ENCODE measurements at places on chromosomes 1 and 21.

DNA sequence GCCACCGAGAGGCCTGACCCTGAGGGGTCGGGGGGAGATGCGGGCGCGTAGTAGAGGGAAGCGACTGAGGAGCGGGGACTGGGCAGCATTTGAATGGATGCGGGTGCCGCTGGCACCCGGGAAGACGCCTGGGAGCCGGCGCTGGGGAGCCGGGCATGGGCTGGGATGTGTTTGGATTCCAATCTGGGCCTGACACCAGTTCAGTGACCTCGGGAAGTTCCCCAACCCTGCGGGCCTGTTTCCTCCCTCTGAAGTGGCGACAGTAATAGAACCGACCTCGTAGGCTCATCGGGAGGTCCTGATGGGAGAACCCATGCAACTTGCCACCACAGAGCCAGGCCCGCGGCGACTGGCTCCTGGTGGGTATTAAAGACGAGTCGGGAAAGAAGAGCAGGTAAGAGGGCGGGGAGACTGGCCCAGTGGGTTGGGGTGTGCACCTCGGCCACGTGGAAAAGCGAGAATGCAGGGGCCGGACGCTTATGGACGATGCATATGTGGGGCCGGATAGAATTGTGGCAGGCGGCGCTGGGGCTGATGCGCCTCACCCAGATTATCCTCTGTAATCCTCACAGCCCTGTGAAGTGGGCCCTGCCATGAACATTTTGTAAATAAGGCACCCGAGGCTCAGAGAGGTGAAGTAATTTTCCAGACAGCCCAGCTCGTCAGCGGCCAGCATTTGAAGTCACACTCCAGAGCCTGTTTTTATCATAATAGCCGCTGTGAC lies 105.8 kb downstream of the SLC16A1 start:
- DNase-seq, result no peak

DNA sequence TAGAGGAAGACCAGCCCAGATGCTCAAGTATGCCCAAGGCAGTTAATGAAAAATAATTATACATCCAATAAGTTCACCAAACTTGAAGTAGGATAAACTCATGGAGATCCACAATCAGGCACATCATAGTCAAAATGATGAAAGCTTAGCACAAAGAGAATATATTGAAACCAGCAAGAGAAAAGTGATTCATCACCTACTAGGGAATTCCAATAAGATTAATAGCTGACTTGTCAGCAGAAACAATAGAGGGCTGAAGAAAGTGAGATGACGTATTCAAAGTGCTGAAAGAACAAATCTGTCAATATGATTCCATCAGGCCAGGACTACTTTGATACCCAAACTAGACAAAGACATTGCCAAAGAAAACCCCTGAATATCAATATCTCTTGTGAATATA lies 251.7 kb upstream of the BEND5 start:
- DNase-seq, result no peak

GRCh38 chr1:115314765-115315164 lies 23.3 kb downstream of the NGF start:
- peak; percentile 92 for DNase-seq

DNA sequence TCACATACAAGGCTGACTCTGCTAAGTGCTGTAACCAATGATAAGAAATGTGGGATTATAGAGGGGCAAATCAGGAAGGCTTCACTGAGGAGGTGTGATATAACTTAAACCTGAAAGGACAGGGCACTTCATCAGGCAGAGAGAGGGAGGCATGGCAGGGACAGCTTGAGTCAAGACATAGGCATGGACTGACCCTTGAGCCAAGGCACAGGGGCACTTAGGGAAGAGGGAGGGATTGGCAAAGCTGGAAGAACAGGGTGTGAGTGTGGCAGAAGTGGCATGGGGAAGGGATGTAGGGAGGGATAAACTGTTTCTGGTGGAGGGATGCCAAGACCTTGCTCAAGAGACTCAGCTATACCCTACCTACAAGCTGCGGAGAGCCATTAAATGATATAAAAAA lies 81.3 kb downstream of the PLXNA2 start:
- no peak for DNase-seq

- DNase-seq, result no peak
These were observed 3.6 kb upstream of the SERBP1 start for GRCh38 chr1:67433837-67434236.

- DNase-seq, result no peak
These were observed 26.9 kb upstream of the SYNC start for GRCh38 chr1:32729254-32730046.

DNA sequence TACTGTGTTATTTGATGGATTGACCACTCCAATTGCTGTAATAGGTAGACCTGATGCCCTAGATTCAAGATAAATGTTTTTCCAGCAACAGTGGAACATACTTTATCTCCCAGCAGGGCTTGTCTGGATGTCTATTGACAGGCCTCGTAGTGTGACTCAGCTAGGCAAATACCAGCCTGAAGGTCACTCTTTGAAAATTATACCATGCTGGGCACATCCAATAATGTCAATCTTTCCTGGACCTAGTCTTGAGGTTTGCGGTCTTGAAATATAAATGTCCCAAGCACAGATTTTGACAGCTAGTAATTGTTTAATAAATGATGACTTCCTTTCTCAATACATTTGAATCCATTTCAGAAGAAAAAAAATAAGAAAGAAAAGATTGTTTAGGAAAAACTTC lies 1138.0 kb upstream of the TMPRSS15 start:
- no peak for DNase-seq

DNA sequence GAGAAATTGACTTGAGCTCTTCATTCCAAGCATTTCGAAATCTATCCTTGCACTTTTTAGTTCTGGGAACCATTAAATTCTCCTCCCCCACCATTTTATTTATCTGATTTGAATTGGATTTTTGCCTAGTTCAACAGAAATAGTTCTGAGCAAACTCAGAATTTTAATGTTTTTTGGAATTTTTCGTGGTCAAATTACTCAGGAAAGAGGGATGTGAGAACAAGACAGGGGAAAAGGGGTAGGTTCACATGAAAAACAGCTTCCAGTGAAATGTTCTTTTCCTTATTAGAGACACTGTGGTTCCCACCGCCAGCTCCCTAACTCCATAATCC lies 5.7 kb upstream of the ZNF697 start:
- peak; percentile 18 for DNase-seq
